ENCODE measurements at places on chromosomes 5 and 9.

- DNase-seq: no peak
Observed at GRCh38 chr5:85646641-85647040, 971.1 kb upstream of the COX7C start.

- DNase-seq: no peak
Observed at GRCh38 chr5:109610581-109610980, 79.1 kb upstream of the MAN2A1 start.

GRCh38 chr9:97373331-97373730, 38.6 kb upstream of the TDRD7 start:
- DNase-seq: no peak

- DNase-seq: no peak
Observed at GRCh38 chr9:7828334-7828733, 28.8 kb upstream of the DMAC1 start.

- DNase-seq: no peak
Observed at GRCh38 chr9:18989865-18990264, 43.1 kb downstream of the SAXO1 start.

- DNase-seq: peak; percentile 11
Observed at GRCh38 chr5:19565466-19565865, 422.5 kb downstream of the CDH18 start.

DNA sequence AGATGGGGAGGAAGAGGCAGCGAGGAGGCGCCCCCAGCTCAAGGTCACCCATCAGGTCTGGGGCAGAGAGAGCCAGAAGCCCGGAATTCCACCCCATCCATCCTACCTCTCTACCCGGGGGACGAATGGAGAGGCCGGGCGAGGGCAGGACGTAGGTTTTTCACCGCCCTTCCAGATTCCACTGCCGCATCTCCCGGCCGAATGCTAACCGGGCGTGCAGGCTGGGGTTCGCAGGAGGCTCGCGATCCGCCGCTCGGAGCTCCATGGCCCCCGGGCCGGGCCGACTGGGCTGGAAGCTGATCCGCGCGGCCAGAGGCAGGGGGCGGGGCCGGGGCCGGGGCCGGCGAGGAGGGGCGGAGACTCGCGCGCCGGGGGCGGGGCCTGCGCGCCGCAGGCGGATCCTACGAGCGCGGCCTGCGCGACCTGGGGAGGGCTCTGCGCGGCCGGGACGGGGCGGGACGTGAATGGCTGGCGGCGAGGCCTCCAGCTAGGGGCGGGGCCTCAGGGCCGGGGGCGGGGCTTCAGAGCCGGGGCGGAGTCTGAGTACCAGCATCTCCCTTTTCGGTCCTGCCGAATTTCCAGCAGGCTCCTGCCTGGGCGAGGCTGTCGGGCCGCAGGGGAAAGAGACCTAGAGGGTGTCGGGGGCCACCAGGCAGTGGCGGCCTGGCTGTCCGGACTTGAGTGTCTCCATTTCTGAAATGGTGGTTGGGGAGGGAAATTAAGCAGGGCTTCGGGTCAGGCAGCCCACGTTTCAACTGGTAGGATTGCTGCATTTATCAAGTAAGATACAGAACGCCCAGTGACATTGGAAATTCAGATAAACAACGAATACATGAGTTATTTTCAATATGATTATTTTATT, at the start of gene ST6GALNAC4:
Gene ST6GALNAC4, minus strand, starts transcription at position 322 of the 862 bp plus-strand sequence. CDS start 622 bp downstream, outside the sequence.
- DNase-seq: peak; percentile 83

DNA sequence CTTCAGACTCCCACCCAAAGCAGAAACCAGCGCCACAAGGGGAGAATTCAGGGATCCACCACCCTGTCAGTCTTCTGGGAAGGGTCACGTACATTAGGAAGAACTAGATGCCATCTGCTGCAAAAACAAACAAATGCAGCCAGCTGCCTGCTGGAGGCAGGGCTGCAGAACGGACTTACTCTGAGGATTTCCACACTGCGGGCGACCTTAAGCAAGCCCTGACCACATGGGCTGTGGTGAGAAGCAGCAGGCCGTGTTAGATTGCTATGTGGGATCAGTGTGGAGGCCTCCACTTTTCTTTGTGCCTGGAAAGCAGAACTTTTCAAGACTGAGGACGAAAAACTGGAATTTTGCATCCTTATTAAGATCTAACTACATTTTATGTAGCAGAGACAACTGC, 13.4 kb upstream of the LTC4S start:
- no peak for DNase-seq

DNA sequence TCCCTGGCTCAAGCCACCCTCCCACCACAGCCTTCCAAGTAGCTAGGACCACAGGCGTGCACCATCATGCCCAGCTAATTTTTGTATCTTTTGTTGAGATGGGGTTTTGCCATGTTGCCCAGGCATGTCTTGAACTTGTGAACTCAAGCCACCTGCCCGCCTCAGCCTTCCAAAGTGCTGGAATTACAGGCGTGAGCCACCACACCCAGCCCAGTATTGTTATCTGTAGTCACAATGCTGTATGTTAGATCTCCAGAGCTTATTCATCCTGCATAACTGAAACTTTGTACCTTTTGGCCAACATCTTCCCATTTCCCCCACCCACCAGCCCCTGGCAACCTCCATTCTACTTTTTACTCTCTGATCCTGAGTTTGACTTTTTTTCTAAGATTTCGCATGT, 37.5 kb downstream of the CREBRF start:
- DNase-seq: no peak
